ELR (cell line): ENCODE measurements at places on chromosomes 2 and 18.

DNA sequence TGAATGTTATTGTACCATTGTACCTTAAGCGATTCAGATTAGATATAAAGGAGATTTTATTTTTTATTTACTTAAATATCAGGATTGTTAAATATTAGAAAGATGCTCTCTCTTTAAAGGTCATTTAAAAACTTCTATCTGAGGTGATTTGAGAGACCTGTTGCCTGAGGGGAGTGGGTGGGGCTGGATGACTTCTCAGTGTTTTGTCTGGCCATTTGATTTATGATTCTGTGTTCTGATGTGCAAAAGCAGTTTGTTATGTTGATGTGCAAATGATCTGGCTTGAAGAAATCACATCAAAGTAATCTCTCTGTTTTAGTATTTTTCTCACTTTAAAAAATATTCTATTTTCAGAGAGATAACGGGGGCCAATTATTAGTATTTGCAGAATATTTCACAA lies 370.8 kb downstream of the NUP35 start:
- no peak for DNase-seq

DNA sequence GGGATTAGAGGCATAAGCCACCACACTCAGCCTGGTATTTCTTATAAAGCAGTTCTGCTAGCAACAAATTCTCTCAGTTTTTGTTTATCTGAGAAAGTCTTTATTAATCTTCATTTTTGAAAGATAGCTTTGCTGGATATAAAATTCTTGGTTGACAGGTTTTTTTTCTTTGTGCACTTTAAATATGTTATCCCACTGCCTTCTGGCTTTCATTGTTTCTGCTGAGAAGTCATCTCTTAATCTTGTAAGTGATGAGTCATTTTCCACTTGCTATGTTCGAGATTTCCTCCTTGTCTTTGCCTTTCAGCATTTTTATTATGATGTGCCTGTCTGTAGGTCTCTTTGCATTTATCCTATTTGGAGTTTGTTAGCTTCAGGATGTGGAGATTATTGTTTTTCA lies 5.9 kb upstream of the ELAC1 start:
- DNase-seq = peak; percentile 32

DNA sequence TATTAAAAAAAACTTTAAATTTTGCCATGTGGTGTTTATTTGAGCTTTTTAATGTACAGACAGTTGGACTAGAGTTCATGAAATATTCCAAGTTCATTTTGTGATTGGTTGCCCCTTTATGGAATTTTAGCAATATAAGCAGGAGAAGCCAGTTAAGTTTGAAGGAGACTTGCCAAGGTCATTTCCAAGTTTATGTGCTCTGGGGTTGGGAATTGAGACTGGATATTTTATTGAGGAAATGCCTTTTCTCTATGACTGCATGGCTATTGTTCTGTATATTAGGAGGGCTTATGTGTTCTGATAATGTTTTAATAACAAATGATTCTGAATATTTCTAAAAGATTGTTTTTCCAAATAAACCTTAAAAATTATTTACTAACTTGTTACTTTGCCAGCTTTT lies 67.0 kb upstream of the TCF4 start:
- no peak for DNase-seq

GRCh38 chr2:187050409-187050998 lies 201.5 kb upstream of the ZSWIM2 start:
- DNase-seq = peak; percentile 70

DNA sequence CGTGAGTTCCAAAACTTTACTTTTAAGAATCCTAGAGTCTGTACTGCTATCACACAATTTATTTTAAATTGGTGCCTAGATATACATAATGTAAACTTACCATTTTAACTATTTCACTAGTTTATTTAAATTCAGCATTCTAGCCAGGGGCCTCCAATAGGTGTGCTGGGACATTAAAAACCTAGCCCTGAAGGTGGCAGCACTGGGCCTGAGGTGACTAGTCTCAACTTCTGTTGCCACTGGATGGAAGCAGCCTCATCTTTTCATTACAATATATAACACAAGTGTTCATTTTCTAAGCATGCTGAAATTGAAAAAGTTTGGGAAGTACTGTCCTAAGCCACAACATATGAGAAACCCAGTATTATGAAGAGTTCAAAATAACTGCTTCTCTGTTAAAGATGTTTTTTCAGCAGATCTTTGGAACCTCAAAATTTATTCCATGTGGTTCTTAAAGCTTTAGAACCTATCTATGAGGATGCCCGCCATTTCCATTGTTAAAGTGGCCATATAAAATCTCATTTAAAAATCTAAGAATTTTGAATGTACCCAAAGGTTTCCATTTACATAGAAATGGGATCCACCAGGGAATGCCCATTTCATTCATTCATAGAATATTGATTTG lies 2.9 kb upstream of the RBBP8 start:
- DNase-seq = peak; percentile 81
